ENCODE measurements at places on chromosomes 5 and 9.

- DNase-seq, result peak; percentile 80
Observed at GRCh38 chr9:15135164-15135792, 171.7 kb downstream of the TTC39B start.

DNA sequence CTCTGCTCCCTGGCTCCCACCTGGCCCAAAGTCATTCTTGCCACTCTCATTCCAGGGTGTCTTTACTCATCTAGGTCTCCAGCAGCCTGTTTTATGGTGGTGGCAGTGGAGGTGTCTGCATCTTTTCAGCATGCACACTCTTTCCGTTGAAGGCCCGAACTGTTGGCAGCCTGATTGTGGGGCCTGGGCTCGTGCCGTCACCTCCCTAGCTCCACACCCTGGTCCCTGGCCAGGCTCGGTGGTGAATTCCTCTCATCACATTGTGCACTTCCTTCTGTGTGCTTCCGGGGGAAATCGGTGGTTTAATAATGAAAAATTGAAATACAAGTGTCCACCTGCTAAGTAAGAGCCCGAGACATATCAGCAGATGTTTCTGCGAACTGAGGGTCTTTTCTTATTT is 214.3 kb downstream of the TRIO start:
- DNase-seq, result no peak

- no peak for DNase-seq
Observed at GRCh38 chr5:61746831-61747575, 414.9 kb downstream of the ZSWIM6 start.

- no peak for DNase-seq
Observed at GRCh38 chr9:128946571-128947276, 679 bp downstream of the DOLK start.

DNA sequence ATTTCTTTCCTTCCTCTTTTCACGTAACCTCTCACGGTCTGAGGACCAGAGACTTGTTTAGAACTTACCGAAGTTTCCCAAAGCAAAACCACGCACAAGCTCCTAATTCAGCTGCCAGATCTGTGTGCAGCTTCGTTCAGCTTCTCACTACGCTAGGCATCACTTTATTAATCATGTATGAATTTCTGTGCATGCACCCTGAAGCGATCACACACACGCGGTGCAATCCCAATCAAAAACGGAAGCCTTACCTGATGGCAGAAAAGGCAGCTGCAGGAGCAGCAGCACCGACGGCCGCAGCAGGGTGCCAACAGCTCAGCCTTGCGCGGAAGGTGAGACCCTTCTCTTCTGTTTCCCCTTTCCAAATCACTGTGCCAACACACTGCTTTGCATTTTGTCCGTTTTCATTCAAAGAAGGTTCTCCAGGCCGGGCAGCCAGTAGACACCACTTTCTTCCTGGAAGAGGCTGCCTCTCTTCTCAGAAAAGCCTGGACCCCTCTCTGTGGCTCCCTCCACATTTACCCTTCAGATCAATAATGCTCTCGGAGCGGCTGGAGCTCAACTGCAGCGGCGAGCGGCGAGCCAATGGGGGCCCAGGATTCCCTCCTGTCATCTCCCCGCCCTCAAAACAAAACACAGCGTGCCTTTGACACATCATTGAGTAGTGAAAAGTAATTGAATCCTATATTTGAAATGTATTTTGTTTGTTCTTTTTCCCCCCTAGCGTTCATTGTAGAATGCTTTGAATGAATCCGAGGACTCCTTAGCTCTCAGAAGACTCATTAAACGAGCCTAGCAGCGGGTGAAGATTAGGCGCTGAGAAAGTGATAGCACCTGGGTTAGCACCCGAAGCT is at the start of gene CDH12:
Gene CDH12, minus strand, starts transcription at position 538 of the 854 bp plus-strand sequence.
- DNase-seq, result peak; percentile 79

DNA sequence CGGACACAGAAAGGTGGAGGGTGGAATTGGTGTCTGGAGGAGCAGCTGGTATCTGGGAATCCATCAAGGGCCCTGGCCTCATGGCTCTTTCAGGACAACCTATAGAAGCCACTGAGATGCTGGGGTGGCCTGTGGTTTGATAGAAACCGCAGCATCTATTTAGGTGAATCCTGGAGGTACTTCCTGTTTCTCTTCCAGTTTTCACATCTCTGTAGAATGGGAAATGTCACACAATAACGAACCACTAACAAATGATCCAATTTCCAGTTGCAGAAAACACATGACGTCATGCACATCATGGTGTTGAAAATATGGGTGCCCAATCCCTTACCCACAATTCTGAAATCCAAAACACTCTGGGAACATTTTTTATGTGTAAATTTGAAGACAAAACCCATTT is 52.2 kb downstream of the ROPN1L start:
- no peak for DNase-seq

DNA sequence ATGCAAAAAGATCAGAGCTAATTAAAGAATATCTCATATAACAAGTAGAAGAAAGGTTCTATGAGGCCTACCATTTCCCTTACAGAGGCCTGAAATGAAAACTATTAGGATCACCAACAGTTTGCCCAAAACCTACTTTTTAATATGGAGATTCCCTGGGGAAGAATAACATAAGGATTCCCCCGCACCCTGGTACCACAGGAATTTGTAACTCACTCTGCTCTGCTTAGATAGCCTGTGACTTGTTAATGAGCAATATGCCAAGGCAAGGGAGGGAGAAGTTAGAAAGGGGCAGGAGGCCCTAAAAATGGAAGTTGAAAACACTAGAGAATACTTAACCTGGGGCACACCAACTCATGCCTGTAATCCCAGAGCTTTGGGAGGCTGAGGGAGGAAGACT is 107.0 kb downstream of the CDH6 start:
- no peak for DNase-seq

GRCh38 chr5:98763001-98763630 is 10.3 kb upstream of the RGMB start:
- no peak for DNase-seq

- DNase-seq, result peak; percentile 70
Observed at GRCh38 chr9:29211580-29212396, 1638.5 kb upstream of the C9orf72 start.

DNA sequence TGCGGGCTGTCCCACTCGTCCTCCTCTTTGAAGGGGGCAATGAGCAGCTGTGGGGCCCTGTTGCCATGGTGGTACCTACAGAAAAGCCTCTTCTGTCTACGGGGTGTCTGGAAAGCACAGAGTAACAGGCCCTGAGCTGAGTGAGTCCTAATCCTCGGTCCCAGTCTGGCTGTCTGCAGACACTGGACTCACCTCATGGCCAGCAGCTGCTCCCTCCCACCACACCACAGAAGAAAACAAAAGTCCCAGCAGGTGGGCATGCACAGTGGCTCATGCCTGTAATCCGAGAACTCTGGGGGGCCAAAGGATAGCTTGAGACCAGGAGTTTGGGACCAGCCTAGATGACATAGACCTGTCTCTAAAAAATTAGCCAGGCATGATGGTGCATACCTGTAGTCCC is 19.9 kb downstream of the P4HA2 start:
- peak; percentile 82 for DNase-seq

- DNase-seq, result no peak
Observed at GRCh38 chr9:117365438-117365837, 49.4 kb downstream of the ASTN2 start.

DNA sequence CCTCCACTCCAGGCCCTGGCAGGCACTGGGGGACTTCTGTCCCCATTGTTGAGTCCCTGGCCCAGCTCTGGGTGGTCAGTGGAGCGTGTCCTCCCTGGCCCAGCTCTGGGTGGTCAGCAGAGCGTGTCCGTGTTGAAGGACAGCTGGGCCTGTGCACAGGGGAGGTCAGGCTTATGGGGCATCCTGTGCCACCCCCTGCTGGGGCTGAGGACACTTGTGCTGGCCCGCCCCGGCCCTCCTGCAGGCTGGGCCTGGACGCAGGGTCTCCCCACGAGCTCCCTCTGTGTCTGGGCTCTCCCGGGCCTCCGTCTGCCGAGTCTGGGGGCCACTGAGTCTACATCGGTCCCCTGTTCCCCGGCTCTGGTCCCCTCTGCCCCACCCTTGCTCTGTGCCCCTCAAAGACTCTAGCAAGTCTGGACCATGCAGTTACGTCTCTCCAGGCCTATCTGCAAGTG is 11.5 kb upstream of the CLIC3 start:
- DNase-seq, result peak; percentile 58

DNA sequence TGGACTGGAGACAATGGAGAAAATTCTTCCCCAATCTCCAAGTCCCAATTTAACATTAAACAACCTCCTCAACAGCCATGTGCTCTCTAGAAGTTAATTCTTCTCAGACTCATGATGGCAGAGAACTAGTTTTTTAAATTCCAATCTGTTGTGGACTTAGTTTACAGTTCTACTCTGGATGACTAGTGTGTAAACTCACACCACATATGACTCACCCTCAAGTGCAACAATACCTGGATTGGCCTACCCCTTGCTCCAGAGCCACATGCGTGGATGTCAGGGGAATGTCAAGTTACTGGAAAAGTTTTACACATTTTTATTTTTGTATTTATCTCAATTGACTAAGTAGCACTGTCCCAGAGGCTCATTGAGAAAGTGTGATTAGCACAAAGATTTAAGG is 136.0 kb upstream of the EFNA5 start:
- DNase-seq, result no peak

GRCh38 chr5:68435611-68436010 is 220.1 kb downstream of the PIK3R1 start:
- no peak for DNase-seq

DNA sequence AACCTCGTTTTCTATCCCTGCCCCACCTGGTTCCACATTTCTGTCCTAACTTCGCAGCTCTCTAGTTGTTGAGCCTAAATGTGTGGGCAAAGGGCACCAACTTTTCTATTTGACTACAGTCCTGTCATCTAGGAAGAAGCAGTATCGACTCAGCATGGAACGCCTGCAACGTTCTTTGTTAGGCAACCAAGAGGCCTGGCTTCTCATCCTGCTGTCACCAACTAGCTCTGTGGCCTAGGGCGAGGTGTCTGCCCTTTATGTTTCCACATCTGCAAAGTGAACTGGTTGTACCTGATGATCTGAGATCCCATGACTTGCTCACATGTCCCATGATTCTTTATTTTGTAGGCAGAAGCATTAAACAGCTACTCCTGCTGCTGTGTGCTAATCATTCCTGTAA is 248.9 kb downstream of the ADAMTSL1 start:
- DNase-seq, result no peak

DNA sequence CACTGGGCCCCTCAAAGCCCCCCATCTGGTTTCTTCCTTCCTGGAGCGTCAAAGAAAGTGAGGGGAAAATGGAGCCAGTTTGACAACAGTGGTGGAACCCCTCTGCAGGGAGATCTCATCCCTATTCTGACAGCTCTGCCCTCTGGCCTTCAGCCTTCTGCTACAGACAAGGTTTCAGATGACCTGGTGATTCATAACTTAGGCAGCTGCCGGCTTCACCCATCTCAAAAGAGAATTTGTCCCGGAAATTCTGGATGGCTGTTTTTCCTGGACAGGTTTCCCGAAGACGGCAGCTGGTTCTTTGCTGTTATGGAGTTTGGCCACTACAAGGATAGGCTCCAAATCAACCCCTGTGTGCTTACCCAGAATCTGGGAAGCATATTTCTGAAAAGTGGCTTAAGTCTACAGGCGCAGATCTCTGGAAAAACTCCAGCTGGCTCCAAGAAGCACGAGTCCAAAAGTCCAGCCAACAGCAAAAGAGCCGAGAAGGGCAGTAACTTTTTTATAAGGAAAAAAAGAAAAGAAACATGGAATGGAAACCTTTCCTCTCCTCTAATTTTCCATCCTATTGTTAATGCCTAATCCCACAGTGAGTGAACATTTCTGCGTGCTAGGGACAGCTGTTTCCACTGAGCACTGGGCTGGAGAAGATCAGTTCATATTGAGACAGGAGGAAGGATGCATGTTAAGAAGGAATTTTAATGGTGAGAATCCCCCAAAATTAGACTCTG is 54.5 kb downstream of the ZNF366 start:
- no peak for DNase-seq

- DNase-seq, result no peak
Observed at GRCh38 chr9:130995086-130996011, 13.6 kb upstream of the LAMC3 start.

- DNase-seq, result peak; percentile 9
Observed at GRCh38 chr9:133116346-133117231, 4.5 kb downstream of the RALGDS start.

DNA sequence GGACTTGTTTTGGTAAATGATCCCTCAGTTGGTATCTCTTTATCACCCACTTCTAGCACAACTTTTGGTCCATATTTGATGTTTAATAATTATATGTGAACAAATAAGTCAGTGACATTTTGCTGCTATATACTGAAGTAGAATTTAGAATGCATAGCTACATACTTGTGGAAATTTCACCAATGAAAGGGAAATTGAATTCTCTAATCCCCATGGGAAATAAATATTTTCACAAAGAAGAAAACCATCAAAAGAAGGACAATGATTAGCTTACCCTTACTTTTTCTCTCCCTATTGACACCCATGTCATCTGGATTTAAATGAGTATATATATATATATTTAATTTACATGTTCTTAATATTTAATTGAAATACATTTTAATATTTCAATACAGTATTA is 94.3 kb upstream of the DAB2 start:
- no peak for DNase-seq

- DNase-seq, result no peak
Observed at GRCh38 chr5:56574778-56575177, 240.6 kb upstream of the MAP3K1 start.

DNA sequence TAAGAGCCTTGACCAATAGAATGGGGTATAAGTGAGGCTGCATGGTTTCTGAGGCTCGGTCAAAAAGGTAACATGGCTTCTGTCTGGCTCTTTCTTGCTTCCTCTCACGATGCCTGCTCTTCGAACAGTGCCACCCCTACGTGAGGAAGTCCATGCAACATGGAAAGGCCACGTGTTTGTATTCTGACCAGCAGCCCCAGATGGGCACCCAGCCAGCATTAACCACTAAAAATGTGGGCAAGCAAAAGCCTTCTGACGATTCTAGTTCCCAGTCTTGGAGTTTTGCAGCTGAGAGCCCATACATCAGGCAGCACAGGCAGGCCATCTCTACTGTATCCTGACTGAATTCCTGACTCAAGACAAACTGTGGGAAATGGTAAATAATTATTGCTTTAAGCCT is 24.2 kb upstream of the NREP start:
- DNase-seq, result no peak

- no peak for DNase-seq
Observed at GRCh38 chr9:69744688-69745380, 15.0 kb downstream of the PTAR1 start.

- no peak for DNase-seq
Observed at GRCh38 chr9:13244181-13244580, 35.3 kb downstream of the MPDZ start.

DNA sequence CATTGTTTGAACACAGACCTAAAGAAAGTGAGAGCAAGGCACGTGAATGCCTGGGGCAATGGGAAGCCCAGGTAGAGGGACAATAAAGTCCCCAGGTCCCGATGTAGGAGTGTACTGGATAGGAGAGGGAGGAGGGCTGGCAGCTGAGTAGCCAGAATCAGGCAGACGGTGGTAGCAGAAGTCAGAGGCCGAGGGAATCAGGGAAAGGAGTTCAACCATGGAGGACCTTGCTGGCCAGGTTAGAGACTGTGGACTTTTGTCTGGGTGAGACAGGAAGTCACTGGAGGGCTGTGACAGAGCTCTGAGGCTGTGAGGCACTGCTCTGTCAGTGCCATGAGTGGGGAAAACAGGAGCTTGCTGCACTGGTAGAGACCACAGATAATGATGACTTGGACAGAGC is 248.2 kb downstream of the EFNA5 start:
- no peak for DNase-seq

- DNase-seq, result no peak
Observed at GRCh38 chr5:14557203-14557770, 24.3 kb upstream of the OTULINL start.
